ENCODE measurements at places on chromosomes 12 and 14. TPM values are rescaled to one million over a fixed set of nuclear protein-coding genes. Genes with fewer than 3 reads are reported as not detected.

DNA sequence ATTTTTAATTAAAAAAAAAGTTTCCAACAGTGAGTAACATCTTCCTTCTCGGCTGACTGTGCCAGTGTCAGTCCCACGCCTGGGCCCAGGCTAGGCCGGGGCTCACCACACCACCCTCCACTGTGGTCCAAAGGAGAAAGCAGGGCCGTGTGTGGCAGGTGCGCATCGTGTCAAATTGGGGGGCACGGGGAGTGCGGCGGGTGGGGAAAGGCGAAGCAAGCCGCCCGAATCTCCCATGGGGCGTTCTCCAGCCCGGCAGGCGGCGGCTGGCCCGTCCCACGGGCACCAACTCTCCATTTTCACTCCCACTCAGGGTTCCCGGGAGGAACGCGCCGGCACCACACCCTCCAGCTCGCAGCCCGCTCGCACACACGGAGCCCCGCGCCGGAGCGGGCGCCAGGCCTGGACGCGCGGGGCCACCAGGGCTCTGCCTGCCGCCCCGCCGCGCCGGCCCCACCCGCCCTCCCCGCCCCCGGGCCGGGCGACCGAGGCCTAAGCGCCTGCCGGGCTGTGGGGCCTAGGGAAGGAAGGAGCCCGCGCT is 604 bp downstream of the EEA1 start:
- peaks cover 23% of the 10 kb centered on the region for H3K4me1 ChIP-seq
- H3K27me3 ChIP-seq, result no peaks in the 10 kb centered on the region
- peak overlapping the region; percentile 81 for H3K4me3 ChIP-seq
- peak overlapping the region; percentile 86 for H3K27ac ChIP-seq

DNA sequence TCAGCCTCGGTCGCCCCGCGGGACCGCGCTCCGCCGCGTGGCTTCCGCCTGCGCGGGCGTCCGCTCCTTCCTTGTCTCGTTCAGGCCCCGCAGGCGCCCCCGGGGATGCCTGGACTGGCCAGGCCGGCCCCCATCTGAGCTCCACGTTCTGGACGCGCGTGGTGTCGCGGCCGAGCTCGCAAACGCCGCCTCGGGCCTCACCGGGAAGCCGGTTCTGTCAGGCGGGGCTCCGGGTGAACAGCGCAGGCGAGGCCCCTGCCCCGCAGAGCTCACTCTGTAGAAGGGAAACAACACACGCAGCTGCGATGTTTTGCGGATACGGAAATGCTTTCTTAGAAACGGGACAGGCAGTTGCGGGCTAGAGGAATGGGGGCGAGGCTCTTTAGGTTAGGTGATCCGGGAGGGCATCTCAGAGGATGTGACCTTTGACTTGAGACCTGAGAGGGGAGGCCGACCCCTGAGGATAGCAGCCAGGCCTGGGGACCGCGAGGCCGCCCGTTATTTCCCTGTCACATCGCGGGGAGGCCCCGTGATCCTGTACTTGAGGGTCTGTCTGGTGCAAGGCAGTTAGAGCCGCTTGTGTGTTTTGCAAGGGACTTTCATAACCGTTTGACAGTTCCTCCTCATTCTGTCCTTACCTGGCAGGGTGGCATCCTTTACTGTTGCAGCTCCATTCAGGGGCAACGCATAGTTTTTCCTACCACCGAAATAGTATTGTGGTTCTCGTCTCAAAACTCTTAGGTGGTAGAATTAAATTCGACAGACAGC is 584 bp downstream of the VRK1 start:
- peak; percentile 27 for DNase-seq
- H3K36me3 ChIP-seq, result no peaks in the 10 kb centered on the region
- no peaks in the 10 kb centered on the region for H3K27me3 ChIP-seq

GRCh38 chr14:85319998-85320630 is 209.8 kb upstream of the FLRT2 start:
- no peaks in the 10 kb centered on the region for H3K4me1 ChIP-seq
- H3K27me3 ChIP-seq, result no peaks in the 10 kb centered on the region
- H3K27ac ChIP-seq, result no peak overlapping the region
- no peaks in the 10 kb centered on the region for H3K36me3 ChIP-seq

DNA sequence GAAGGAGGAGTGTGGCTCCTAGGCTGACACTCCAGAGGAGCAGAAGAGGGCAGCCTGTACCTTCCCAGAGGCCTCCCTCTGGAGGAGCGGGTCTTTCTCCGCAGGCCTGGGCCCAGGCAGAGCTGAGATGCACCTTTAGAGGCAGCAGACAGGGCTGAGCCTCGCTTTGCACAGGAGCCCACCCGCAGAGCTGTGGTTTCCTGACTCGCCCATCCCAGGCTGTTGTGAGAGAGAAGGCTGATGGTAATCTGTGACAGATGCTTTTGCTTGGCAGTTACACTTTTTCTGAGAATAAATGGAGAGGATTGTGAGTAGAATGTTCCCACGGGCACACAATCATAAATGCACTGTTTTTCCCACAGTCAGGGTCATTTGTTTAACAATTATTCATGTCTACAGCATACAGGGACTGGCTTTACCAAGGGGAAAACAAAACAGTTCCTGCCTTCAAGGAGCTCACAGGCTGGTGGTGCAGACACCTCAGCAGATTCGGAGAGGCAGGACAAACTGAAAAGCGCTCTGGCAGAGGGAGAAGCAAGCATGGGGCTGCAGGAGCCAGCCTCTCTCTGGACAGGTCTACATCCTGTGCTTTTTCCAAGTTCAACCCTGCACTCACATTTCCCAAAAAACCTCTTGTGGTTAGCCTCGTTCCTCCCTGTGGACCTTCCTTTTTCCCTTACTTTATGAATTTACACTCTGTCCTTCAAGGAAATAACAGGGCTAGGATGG is 13.9 kb downstream of the EVL start:
- H3K4me1 ChIP-seq, result peaks cover 95% of the 10 kb centered on the region
- H3K27ac ChIP-seq, result peak overlapping the region; percentile 53
- H3K36me3 ChIP-seq, result peaks cover 71% of the 10 kb centered on the region
- H3K4me3 ChIP-seq, result peak overlapping the region; percentile 29

DNA sequence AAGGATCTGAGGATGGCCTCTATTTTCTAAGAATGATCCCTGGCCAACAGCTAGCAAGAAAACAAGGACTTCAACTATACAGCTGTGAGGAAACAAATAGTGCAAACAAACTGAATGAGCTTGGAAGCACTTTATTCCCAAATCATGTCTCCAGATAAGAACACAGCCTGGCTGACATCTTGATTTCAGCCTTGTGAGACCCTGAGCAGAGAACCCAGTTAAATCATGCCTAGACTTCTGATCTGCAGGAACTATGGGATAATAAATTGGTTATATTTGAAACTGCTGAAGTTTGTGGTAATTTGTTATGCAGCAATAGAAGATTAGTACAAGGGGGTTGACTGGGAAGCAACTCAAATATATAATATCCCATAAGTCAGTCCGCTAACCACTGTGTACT is 183.9 kb upstream of the BMP4 start:
- no peaks in the 10 kb centered on the region for H3K27me3 ChIP-seq
- DNase-seq, result no peak
- H3K4me3 ChIP-seq, result no peak overlapping the region
- no peaks in the 10 kb centered on the region for H3K4me1 ChIP-seq

DNA sequence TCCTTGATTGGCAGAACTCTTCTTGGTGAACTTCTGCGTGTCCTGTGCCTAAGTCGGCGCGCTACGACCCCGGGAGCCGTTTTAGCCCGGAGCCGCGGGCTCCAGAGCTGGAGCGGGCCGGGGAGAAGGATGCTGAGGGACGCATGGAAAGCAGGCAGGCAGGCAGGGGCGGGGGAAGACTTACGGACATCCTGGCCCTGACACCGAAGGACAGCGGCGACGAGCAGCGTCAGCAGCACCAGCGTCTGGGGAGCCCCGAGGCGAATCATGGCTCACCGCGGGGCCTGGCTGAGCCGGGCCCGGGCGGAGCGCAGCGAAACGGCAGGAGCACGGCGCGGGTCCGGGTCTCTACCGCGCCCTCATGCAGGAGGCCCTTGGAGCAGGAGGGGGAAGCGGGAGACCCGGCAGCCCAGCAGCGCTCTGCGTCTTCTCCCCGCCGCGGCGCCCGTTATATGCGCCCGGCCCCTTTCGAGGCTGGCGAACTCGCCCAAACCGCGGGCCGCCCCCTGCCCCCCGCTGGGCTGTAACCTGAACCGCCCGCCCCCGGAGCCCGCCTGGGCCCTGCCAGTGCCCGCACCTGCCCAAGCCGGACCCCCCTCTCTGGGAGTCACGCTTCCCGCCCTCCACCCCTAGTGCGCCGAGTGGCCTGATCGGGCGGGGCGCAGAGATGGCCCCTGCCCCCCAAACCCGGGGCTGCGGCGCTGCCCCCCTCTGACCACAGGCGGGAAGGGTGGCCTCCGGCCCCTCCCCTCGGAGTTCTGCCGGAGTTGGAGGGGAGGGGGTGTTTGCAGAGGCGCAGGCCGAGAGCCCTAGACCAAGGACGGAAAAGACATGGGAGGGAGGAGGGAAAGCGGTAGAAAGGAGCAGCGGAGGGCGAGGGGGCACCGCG is at the start of gene COL2A1:
COL2A1 (minus strand) TSS at position 424 of the 889 bp plus-strand sequence; CDS start at position 269, 155 bp downstream.
- peaks cover 81% of the 10 kb centered on the region for H3K27me3 ChIP-seq
- H3K27ac ChIP-seq, result no peak within 1 kb of the TSS

DNA sequence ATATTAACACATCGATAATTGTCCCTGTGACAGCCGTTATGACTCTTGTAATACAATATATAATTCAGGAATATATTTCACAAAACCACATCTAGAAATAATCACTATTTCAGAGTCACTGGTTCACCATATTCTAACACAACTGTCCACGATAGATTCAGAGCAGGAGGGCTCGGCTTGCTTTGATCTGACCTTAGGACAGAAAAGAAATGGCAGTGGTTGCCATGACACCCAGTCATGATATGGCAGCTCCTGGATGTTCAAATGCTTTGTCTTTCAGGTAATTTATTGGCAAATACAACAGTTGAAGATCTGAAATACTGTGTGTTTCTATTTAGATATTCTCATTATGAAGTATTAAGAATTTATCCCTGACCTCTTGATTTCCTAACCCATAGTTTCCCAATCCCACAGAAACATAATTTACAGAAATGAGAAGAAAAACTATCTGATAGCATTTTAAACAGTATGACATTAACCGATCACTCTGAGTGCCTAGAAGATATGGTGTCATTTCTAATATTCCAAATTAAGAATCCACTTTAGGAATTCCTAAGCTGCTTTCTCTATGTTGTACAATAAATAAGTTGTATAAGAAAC is 116.4 kb downstream of the EPS8 start:
- H3K27ac ChIP-seq, result no peak overlapping the region
- H3K4me3 ChIP-seq, result no peak overlapping the region
- no peaks in the 10 kb centered on the region for H3K4me1 ChIP-seq
- DNase-seq, result no peak

DNA sequence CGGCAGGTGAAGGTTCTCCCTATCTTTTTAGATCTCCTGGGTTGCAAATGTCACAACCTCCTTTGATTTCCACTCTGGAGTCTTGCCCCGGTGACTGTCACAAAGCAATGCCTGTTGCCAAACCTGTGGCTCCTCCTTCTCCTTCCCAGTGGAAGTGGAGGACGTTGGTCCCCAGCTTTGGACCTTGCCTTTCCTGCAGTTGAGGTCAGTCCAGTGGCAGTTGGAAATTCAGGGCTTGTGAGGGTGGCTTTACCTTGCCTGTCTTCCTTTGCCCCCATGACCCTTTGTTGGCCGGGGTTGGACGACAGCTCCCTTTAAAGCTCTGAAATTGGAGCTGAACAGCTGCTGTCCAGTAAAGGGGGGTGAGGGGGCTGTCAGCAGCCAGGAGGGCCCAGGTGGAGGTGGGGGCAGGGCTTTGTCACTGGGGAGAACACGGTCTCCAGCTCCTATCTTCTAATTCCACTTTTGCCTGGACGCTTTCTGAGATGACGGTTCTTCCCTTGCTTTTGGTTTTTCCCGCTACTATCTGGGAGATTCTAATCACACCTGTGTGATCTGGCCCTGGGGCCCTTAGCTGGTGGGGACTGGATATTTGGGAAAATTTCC is 4.1 kb downstream of the TEAD4 start:
- no peak for DNase-seq
- peaks cover 10% of the 10 kb centered on the region for H3K4me1 ChIP-seq
- H3K27me3 ChIP-seq, result peaks cover 33% of the 10 kb centered on the region
- no peaks in the 10 kb centered on the region for H3K36me3 ChIP-seq
- no peak overlapping the region for H3K27ac ChIP-seq
- H3K4me3 ChIP-seq, result no peak overlapping the region

DNA sequence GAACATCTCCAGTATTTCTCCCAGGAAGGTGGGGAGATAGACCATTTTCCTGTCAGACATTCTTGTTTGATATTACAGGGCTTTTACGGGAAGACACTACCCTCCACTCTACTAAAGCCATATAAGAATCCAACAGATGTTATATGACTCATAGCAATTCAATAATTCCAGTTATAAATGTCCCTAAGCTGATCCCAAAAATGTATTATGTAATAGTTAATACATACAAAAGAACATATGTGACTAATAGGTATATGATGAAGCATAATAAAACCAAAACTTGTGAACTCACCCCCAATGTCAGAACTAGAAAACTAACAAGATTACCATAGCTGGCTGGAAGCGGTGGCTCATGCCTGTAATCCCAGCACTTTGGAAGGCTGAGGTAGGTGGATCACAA is 84.2 kb downstream of the EFCAB11 start:
- no peak overlapping the region for H3K27ac ChIP-seq
- H3K4me3 ChIP-seq, result no peak overlapping the region
- H3K27me3 ChIP-seq, result no peaks in the 10 kb centered on the region
- no peak for DNase-seq

- no peaks in the 10 kb centered on the region for H3K4me1 ChIP-seq
- no peaks in the 10 kb centered on the region for H3K27me3 ChIP-seq
These were observed 158.8 kb downstream of the C12orf42 start for GRCh38 chr12:103336940-103337339.

GRCh38 chr12:11824069-11824468 is 174.6 kb downstream of the ETV6 start:
- H3K36me3 ChIP-seq, result peaks cover 15% of the 10 kb centered on the region
- H3K27ac ChIP-seq, result no peak overlapping the region
- DNase-seq, result no peak
- H3K4me3 ChIP-seq, result no peak overlapping the region
- H3K27me3 ChIP-seq, result no peaks in the 10 kb centered on the region
- peaks cover 39% of the 10 kb centered on the region for H3K4me1 ChIP-seq

GRCh38 chr12:74066476-74066875 is 471.2 kb upstream of the ATXN7L3B start:
- no peak for DNase-seq
- no peaks in the 10 kb centered on the region for H3K36me3 ChIP-seq
- no peak overlapping the region for H3K4me3 ChIP-seq
- no peaks in the 10 kb centered on the region for H3K27me3 ChIP-seq
- no peak overlapping the region for H3K27ac ChIP-seq

DNA sequence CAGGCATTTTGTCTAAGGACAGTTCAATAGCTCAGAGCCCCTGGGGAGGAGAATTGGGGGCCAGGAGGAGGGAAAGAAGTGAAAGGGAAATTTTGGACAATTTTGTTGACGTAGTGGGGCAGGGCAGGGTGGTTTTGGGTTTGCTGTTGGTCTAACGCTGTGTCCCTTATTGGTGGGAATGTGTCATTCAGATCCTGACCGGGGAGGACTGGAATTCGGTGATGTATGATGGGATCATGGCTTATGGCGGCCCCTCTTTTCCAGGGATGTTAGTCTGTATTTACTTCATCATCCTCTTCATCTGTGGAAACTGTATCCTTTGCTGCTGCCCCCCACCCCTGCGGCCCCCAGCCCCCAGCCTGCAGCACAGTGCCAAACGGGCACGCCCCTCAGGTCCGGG is 212.1 kb upstream of the FKBP4 start:
- DNase-seq, result no peak
- peaks cover 7% of the 10 kb centered on the region for H3K4me1 ChIP-seq
- peaks cover 24% of the 10 kb centered on the region for H3K27me3 ChIP-seq
- H3K36me3 ChIP-seq, result no peaks in the 10 kb centered on the region

The IPO4 gene
- 37.9 TPM for total RNA-seq

The PRPH gene
- 0.56 TPM for total RNA-seq

The RAB2B gene
- total RNA-seq, result 21.1 TPM

The CPNE6 gene
- total RNA-seq, result not detected

The SLC6A12 gene
- total RNA-seq, result not detected

The PIGH gene
- 66.0 TPM for total RNA-seq
